ENCODE measurements at places on chromosomes 5 and 9. TPM values are rescaled to one million over a fixed set of nuclear protein-coding genes. Genes with fewer than 3 reads are reported as not detected.

Gene CDO1
- total RNA-seq: not detected

Gene SPATA31C1
- total RNA-seq: not detected

Gene AGXT2
- not detected for total RNA-seq

Gene CCL21
- total RNA-seq: not detected

Gene EDIL3
- 4.7 TPM for total RNA-seq

Gene ODF2
- 46.9 TPM for total RNA-seq

Gene TRMO
- 16.1 TPM for total RNA-seq

Gene SLC23A1
- not detected for total RNA-seq

Gene RLN2
- not detected for total RNA-seq

Gene ELAVL2
- total RNA-seq: not detected

All from MG63 (cell line).